Stomach (tissue), 19 donors: ENCODE measurements at places on chromosomes 5 and 9. TPM values are rescaled to one million over a fixed set of nuclear protein-coding genes. Genes with fewer than 3 reads are reported as not detected.

Gene PCDHA9
- polyA plus RNA-seq = not detected

Gene GARNL3
- polyA plus RNA-seq = 5.7 TPM

Gene ZNF484
- polyA plus RNA-seq = 1.5 TPM

Gene MLANA
- not detected for polyA plus RNA-seq

Gene COL15A1
- 12.0 TPM for polyA plus RNA-seq

Gene GABRA6
- not detected for polyA plus RNA-seq

Gene IL4
- not detected for polyA plus RNA-seq

Gene PCDHB15
- 1.2 TPM for polyA plus RNA-seq

Gene GFRA3
- polyA plus RNA-seq = 2.0 TPM

Gene ORM2
- 17.1 TPM for polyA plus RNA-seq

Gene PCDHGA10
- 0.44 TPM for polyA plus RNA-seq

Gene PCSK1
- polyA plus RNA-seq = 0.44 TPM

Gene CKMT2
- 15.1 TPM for polyA plus RNA-seq

Gene CEMIP2
- 13.6 TPM for polyA plus RNA-seq

Gene NUDT2
- 34.5 TPM for polyA plus RNA-seq

Gene TMEM252
- polyA plus RNA-seq = not detected

Gene CARD9
- polyA plus RNA-seq = 1.1 TPM

Gene IL13
- not detected for polyA plus RNA-seq

Gene TMEM171
- polyA plus RNA-seq = 7.5 TPM

Gene ANKRD31
- polyA plus RNA-seq = 0.08 TPM

Gene ABCA1
- 3.3 TPM for polyA plus RNA-seq

Gene PTRH1
- 21.4 TPM for polyA plus RNA-seq

Gene NTRK2
- 0.06 TPM for polyA plus RNA-seq

Gene SEMA4D
- polyA plus RNA-seq = 8.4 TPM

Gene GZMA
- 5.5 TPM for polyA plus RNA-seq

Gene STPG3
- not detected for polyA plus RNA-seq

Gene AQP7
- 5.3 TPM for polyA plus RNA-seq

Gene ZNF462
- polyA plus RNA-seq = 1.8 TPM

Gene C5orf58
- polyA plus RNA-seq = not detected

Gene NPR3
- 0.61 TPM for polyA plus RNA-seq

Gene HSPA4
- polyA plus RNA-seq = 44.5 TPM

Gene LRRC14B
- not detected for polyA plus RNA-seq

Gene SHOC1
- polyA plus RNA-seq = 0.19 TPM
